ENCODE measurements at places on chromosomes 7 and 10.

GRCh38 chr10:43946445-43946844 is 297.8 kb upstream of the ZNF32 start:
- DNase-seq = peak; percentile 50

GRCh38 chr10:62511238-62511637 is 137.1 kb downstream of the ZNF365 start:
- DNase-seq = no peak

GRCh38 chr7:140611641-140612040 is 29.0 kb downstream of the DENND2A start:
- DNase-seq = no peak

DNA sequence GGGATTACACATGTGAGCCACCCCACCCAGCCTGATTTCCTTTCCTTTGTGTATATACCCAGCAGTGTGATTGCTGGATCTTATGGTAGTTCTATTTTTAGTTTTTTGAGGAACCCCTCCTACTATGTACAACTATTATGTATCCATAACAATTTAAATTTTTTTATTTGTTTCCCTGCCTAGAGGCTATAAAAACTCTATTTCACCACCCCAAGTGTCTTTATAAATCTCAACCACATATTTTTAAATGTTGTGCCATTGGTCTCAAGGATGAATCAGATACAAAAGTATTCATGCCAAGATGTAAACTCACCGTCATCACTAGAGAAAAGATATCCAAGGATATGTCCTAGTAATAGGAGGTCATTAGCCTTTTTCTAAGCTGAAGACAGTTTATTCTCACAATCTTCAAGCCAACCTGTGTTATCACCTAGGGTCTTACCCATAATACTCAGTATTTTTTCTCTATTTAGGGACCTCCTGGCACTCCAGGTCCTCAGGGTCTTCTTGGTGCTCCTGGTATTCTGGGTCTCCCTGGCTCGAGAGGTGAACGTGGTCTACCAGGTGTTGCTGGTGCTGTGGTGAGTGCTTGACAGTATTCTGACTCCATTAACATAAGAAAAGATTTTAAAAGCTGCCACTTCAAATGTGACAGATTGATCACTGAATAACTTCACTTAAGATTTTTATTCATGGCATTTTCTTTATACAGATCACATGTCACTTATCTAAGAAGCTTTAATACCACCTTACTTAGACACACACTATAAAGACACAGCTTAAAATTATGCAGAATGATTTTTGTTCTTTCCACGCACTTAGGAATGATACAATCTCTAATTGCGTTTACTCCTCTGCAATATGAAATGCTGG is 29.4 kb downstream of the COL1A2 start:
- DNase-seq = no peak

DNA sequence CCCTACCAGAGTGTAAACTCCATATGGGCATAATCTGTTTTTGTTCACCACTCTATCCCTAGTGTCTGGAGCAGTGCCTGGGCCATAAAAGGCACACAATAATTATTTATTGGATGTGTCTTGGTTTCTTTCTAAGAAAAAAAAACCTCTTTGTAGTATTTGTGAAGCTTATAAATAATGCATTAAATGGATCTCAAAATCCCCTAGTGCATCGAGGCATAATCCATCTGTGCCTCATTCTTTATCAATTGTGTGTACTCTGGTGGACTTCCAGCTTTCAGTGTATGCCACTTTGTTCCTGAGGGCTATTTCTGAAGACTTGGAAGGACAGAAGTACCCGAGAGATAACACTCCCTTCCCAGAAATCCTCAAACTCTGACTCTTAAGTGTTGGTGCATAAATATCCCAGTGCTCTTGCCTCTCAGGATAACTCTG is 255.0 kb upstream of the PHYHIPL start:
- DNase-seq = no peak

- DNase-seq = peak; percentile 38
These were observed 162.8 kb upstream of the ZMIZ1 start for GRCh38 chr10:78905957-78906308.

GRCh38 chr7:42359946-42360345 is 122.9 kb upstream of the GLI3 start:
- no peak for DNase-seq

DNA sequence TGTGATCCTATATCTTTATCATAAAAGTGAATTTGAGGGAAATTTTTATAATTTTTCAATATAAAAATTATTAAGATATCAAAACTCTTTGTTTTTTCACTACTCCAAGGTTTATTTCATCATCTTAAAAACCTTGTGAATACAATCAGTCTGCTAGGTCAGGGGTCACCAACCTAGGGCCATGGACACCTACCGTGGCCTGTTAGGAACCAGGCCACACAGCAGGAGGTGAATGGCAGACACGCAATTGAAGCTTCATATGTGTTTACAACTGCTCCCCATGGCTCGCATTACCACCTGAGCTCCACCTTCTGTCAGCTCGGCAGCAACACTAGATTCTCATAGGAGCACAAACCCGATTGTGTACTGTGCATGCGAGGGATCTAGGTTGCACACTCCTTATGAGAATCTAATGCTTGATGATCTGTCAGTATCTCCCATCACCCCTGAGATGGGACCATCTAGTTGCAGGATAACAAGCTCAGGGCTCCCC is 271.2 kb upstream of the C7orf33 start:
- DNase-seq = no peak

DNA sequence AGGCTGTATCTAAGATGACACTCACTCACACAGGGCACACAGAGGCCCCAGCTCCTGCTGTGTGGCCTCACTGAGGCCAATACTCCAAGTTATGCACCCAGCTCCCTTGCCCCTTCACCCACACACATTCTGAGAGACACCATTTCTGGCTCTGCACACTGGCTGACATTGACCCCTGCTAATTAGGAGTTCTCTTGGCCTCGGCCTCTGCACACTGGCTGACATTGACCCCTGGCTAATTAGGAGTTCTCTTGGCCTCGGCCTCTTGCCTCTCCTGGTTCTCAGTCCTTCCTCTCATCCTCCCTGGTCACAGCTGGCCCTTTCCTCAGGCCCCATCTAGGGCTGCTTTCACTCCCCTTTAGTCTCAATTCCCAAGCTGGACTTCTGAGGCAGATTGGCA is 97.3 kb downstream of the GRID1 start:
- peak; percentile 29 for DNase-seq

- DNase-seq = no peak
These were observed 23.8 kb downstream of the MAPK8 start for GRCh38 chr10:48330269-48330668.

GRCh38 chr7:138690495-138690894 is 10.7 kb downstream of the SVOPL start:
- no peak for DNase-seq

DNA sequence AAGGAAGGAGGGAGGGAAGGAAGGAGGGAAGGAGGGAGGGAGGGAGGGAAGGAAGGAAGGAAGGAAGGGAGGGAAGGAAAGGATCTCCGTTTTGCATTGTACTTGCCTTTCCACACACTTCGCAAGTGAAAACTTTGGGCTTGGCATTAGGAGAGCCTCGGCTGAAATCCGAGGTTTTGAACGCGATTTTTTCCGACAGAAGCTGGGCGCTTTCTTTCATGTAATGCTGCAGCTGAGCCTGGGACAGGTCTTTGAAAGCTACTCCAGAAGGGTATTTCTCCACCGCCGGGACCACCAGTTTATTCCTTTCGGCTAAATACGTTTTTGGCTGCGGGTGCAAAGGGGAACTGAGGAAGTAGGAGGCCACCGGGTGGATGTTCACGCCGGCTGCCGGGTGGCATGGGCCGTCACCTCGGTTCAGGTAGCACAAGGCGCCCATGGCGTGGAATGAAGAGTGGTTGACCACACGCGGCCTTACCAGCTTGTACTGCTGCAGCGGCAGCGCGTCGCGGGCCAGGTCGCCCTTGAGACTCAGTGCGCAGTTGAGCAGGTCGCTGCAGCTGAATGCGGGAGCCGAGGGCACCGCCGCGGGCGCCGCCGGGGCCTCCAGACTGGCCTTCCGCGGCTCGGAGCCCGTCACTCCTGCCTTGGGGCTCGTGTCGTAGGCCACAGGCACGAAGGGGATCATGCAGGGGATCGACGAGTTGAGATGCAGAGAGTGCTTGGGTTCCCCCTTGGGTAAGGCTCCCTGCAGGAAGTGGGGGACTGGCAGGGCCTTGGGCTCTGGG is 825 bp downstream of the FEZF1 start:
- no peak for DNase-seq

GRCh38 chr7:1608318-1608717 is 38.5 kb upstream of the PSMG3 start:
- no peak for DNase-seq

DNA sequence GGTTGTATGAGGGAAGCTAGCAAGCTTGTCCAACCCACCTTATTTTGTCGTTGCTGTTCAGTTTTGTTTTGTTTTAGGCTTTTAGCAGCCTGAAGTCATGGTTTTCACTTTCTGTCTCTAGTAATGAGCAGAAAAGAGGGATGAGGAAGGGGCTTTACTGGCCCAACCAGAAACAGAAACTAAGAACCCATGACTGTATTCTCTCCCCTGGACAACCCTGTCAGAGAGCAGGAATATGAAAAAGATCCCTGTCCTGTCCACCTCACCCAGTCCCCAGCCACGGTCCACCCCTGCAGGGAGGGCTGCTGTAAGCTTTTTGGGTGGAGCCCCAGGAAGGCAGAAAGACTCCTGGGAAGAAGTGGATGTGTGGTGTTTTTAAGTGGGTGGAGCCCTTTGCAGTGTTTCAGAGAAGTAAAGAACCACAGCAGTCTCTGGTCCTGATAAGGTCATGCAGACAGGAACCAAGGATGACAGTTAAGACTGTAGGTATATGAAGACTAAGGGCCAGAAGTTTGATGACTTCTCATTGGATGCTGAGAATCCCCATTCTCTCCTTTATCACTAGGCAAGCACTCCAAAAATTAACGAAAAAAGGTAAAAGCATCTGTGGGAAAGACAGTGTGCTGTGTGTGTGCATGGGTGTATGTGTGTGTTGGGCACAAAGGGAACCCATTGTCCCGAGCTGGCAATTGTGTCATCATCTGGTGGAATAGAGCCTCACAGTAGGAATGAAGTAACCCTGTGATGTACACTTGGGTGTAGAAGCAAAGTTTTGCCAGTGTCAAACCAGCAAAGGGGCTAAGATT is 13.8 kb downstream of the MRPL32 start:
- no peak for DNase-seq

- DNase-seq = peak; percentile 74
These were observed 493 bp downstream of the ZMIZ2 start for GRCh38 chr7:44748948-44749731.

DNA sequence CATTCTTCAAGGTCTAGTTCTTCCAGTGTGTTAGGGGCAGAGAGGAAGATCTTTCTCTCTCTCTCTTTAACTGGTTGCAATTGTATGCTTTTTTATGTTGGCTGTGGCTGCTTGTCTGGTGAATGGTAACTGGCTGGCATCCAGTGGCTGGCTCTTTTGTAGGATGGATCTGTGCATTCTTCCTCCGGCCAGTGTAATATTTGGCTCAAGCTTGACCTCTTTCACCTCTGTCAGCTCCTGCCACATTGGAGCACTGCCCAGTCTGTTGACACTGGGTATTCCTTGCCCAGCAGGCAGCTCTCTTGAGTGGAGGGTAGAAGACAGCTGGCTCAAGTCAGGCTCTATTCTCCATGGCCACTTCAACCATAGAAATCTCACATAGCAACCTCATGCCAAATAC is 528.3 kb downstream of the PHTF2 start:
- DNase-seq = no peak

DNA sequence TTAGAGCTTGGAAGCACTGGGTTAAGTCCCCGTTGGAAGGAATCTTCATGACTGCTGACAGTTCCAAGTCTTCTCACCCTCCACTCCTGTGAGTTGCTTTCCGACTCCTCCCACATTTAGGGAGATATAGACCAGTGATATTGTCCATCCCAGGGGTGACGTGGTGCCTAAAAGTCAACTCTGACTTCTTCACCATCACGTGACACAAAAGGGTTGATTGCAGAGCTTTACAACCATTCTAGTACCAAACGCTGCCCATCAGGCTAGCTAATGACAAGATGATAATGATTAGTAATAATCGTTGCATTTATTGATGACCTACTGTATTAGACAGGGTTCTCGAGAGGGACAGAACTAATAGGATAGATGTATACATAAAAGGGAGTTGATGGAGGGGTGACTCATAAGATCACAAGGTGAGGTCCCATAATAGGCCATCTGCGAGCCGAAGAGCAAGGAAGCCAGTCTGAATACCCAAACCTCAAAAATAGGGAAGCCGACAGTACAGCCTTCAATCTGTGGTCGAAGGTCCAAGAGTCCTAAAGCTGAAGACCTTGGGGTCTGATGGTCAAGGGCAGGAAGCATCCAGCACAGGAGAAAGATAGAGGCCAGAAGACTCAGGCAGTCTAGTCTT is 85.3 kb upstream of the CARD11 start:
- no peak for DNase-seq

DNA sequence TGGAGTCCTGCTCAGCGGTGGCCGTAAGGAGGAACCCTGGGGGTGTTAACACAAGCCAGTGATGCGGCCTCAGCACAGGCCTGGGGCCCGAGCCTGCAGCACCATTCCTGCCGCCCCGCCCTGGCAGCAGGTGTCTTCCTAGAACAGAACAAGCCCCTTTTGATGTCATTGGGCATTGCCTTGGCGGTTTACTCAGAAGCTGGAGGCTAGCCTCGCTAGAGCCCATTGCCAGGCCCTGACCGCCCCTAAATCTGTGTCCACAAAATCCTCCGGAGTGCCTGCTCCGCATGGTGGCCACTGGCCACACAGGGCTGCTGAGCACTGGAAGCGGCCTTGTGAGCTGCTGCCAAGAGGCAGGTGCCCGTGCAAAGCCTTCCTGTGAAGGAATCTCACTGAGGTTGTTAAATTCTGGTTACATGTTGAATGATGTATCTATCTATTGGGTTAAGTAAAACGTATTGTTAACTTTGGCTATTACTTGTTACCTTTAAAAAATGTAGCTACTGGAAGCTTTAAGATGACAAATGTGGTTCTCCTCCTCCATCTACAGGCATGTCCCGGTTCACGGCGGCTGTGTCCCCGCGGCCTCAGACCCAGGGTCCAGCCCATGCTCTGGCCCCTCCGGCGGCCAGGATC is 1.2 kb upstream of the INPP5A start:
- peak; percentile 75 for DNase-seq

- DNase-seq = no peak
These were observed 48.7 kb downstream of the CREB3L2 start for GRCh38 chr7:137953043-137953664.

GRCh38 chr10:2700626-2701305 is 366.6 kb upstream of the PFKP start:
- no peak for DNase-seq

DNA sequence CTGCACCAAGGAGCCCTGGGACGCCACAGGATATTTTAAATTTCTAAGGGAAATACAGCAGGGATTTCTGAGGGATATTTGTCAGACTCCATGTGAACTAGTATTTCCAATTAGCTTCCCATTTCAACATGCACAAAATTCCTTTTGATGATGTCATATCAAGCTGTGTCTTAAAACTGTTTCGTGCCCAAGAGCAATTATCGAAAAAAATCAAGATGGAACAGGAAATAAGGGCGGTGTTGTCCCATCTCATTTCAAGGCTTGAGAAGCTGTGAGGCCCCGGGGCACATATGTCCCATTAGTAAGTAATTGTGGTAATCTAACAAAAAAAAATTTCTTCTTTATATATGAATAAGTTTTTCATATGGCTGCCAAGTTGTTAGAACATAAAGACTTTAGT is 47.4 kb downstream of the PPP1R17 start:
- no peak for DNase-seq

All from coronary artery (tissue), 2 donors.